ENCODE measurements at places on chromosomes 4 and X. TPM values are rescaled to one million over a fixed set of nuclear protein-coding genes. Genes with fewer than 3 reads are reported as not detected.

Gene MAGEE2
- total RNA-seq, result not detected

Gene IRS4
- not detected for total RNA-seq

Gene PAGE1
- total RNA-seq, result not detected

Gene CPZ
- not detected for total RNA-seq

Gene RTL5
- 6.0 TPM for total RNA-seq

Measured in transverse colon (tissue), 4 donors.